ENCODE measurements at places on chromosomes 4 and X. TPM values are rescaled to one million over a fixed set of nuclear protein-coding genes. Genes with fewer than 3 reads are reported as not detected.

DNA sequence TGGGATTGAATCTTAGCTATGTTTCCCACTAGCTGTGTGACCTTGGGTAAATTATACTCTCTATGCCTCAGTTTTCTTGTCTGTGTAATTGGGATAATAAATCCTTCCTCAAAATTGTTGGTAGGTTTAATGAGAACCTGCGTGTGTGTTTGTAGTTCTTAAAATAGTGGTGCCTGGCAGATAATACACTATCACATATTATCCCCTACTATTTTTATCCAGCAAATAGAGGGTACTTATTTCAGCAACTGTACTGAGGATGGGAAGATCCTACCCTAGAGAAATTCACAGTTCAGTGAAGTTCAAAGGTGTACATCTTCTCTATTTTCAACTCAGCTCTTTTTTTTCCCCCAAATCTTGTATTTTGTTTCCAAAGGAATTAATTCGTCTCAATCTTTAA is 17.2 kb downstream of the ABHD18 start:
- no peak for DNase-seq

GRCh38 chr4:24683116-24683515 is 98.8 kb upstream of the DHX15 start:
- no peak for DNase-seq

GRCh38 chr4:107823870-107824349 is 822 bp upstream of the SGMS2 start:
- DNase-seq: no peak

GRCh38 chrX:10444204-10444603 is 176.2 kb downstream of the MID1 start:
- no peak for DNase-seq

SHROOM2 gene
- 9.9 TPM for total RNA-seq

DNA sequence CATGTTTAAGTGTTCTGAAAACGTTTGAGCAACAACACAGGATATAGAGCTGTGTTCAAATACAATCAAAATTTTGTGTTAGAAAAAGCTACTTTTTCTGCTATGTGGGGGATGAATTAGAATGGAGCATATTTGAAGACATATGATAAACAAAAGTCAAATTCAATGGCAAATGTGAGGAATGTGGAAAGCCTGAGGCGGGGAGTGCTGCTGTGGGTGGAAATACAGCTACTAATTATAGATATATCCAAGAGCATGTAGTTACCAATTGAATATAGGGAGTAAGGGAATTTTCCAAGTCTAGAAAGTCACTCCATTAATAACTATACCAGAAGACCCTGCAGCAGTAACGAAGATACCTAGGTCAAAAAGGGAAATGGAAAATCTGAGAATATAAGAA is 2370.4 kb upstream of the TENM3 start:
- no peak for DNase-seq

GRCh38 chr4:183362916-183363542 is 40.8 kb upstream of the CLDN24 start:
- DNase-seq: no peak

DNA sequence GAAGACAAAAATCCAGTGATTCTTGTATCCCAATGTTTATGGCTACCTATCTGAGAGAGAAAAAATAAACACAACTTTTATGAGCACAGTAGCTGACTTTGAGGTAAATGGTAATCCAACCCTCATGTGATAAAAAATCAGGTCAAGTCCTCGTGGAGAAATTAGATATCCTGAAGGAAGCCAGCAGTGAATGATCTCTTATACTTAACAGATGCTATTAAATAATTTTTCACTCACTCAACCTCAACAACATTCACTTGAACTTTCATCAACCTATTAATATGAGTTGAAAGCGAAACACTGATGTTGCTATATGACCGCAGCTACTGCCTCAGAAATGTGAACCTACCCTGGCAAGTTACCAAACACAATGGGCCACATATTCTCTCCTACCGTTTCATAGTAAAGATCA is 105.4 kb downstream of the GPC3 start:
- no peak for DNase-seq

DNA sequence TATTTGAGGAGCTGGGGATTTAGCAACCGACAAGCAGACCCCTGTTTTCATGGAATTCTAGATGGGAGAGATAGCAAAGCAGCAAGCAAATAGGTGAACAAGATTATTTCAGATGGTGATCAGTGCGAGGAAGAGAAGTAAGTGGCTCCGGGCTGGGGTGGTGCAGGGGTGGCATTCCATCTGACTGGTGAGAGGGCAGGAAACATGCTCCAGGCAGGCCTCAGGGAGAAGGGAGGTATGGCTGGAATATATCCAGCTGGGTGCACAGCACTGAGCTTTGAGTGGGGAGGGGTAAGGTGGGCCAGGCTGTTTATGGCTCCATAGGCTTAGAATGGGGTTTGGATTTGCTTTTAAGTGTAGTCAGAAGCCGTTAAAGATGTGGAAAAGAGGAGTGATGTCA is 21.2 kb downstream of the PTTG2 start:
- no peak for DNase-seq

DNA sequence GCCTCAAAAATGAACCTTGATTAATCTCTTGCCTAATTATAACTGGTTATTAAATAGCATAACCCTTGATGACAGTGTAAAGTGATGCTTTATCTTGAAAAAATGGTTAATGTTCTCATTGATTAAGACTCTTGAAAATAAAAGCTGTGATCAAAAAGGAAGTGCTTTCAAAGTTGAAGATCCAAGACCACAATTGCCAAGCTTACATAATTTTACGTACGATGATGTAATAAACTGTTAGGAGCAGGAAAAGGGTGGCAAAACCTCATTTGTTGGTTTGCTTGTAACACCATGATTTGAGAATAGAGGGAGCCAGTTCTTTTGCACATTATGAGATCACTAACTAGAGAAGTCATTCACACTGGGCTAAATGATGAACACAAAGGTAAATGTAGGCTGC is 322.2 kb downstream of the ADGRL3 start:
- no peak for DNase-seq

GAGE12J gene
- not detected for total RNA-seq

DNA sequence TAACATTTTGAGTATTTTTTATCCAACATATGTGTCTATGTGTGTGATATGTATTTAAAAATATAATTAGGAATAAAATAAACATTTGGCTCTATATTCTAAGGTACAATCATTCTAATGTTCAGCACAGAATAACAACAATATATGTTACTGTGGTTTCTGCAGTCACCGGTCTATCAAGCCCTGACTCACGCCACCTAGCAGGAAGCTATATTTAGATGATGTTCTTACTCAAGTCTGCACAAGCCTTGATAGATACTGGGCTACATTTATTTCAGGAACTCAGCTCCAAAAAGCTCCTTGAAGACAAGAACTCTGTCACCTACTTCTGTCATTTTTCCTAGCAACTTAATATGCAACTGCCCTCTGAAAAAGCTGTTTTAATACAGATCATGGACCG is 152.0 kb upstream of the FTHL17 start:
- peak; percentile 36 for DNase-seq

DNA sequence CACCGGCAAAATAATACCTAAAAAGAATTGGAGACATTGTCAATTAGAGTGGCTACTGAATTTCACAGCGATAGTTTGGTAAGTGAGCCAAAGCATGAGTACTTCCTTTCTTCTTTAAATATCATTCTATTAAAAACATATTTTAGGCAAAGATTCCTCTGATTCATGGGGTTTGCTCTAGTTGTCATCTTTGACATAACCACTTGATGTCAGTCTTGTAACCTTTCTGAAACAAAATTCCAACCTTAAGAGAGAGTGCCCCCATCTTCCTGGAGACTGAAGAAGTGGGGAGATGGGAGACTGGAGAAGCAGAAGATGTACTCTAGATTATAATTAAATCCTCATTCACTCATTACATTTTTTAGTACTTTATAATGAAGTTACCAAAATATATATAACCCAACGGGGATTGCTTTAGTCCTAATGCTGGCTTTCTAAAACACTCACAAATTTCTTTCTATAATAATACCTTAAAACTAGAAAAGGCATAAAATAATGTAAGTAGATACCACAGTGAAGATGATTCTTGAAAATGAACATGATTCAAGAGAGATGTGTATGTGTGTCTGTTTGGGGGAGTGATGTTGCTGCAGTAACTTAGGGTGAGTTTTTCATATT is 96.4 kb downstream of the EMCN start:
- DNase-seq: no peak

DNA sequence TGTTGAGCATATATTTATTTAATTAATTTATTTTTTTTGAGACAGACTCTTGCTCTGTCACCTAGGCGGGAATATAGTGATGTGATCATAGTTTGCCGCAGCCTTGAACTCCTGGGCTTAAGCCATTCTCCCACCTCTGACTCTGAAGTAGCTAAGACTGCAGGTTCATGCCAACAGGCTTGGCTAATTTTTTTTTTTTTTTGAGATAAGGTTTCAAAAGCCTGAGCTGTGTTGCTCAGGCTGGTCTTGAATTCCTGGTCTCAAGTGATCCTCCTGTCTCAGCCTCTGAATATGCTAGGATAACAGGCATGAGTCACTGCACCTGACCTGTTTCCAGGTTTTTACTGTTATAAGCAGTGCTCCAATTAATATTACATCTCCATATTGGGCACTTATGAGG is 4.8 kb downstream of the ADD1 start:
- peak; percentile 69 for DNase-seq

- no peak for DNase-seq
These were observed 59.7 kb downstream of the NAA11 start for GRCh38 chr4:79266136-79266535.

- peak; percentile 10 for DNase-seq
These were observed 20.5 kb downstream of the AKAP4 start for GRCh38 chrX:50180073-50180940.

LAMTOR3 gene
- 16.6 TPM for total RNA-seq

- DNase-seq: no peak
These were observed 480.9 kb upstream of the IGFBP7 start for GRCh38 chr4:57591073-57591472.

DNA sequence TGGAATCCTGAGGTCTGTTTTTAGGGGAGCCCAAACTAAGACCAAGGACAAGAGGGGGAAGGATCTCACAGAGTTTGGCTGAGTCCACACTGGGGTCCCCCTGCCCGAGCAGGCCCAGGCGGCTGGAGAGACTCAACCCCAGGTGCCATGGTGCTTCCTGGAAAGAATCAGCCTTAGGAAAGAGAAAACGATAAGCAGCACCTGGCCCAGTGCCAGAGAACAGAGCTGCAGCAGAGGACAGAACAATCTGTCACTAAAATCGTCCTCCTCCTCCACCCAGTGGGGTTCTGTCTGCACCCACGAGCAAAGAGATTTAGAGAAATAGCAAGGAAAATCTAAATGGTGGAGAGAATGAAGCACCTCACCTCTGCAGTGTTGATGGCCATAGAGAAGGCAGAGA is 470.5 kb downstream of the BCOR start:
- DNase-seq: no peak

DNA sequence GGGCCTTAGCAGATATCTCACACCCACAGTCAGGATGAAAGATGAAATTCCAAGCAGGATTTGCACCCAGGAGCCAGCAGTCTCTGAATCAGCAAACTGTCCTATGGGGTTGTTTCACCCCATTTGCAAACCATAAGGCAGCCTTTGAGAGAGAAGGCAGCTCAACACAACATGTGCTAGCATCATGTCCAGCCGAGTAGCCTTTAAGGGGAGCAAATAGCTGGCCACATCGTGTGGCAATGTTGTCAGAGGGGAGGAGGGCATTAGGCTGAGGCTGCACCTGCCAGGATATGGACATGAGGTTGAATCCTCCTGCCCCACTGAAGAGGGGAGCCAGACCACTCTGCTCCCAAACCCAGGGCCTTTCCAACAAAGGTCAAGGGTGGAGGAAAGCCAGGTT is 20.6 kb upstream of the PJA1 start:
- no peak for DNase-seq

DNA sequence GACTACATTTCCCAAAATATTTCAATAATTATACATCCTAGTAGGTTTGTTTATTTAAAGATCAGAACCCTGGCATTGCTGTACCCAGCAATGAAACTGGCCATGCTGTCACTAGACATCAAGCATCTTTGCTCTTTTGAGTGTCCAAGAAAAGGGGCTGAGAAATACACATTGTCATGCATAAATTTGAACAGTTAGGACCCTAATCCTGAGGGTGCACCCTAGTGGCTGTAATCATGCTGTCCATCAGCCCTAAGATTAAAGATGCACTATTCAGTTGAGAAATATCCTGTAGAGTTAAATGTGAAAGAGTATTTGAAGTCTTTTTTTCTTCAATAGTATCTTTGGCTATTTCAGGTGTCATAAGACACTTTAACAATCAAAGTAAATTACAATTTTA is 108.8 kb downstream of the NFKB1 start:
- DNase-seq: no peak

GAGE12F gene
- not detected for total RNA-seq

ASMT gene
- not detected for total RNA-seq

DNA sequence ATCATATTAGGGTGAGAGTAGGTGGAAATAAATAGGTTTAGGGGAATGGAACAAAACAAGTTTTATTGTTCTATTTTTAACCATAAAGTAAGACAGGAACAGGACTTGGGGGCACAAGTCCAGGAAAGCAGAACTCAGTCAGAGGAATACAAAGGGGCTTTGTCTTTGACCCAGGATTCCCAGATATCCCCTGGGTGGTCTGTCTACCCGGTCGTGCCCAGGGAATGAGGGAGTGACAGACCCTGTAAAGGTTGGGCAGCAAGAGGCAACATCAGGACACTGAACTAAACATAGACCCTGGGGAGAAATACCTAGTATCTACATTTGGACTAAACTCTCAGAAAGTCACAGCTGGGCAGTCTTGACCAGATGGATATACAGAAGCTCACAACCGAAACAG is 50.6 kb downstream of the PTCHD1 start:
- no peak for DNase-seq

DNA sequence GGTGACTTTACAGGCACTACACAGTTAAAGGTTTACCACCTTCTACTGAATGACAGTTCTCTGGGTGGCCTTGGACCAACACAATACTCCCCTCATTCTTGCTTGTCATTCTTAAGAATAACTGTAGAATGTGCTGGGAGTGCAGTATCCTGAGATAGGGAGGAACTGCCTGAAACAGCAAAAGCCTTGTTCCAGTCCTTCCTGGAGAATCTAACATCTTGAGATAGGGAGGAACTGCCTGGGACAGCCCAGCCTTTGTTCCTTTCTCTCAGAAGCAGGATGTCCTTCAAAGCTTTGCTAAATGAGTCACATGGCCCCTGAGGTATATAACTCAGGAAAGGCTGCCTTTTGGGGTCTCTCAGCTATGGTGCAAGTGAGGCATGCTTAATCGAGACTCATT is 145.7 kb upstream of the MBNL3 start:
- DNase-seq: no peak

RBPJ gene
- 32.7 TPM for total RNA-seq

Data from body of pancreas (tissue), 4 donors.